ENCODE measurements at places on chromosomes 12 and 14.
A peak's percentile ranks its signal among the peaks of the same experiment; 100 is the strongest.

GRCh38 chr14:21686468-21686867 lies 12.8 kb upstream of the OR4E1 start:
- no peak for DNase-seq

- no peak for DNase-seq
Observed at GRCh38 chr12:51851413-51852124, 3.1 kb upstream of the FIGNL2 start.

- DNase-seq: no peak
Observed at GRCh38 chr12:26871985-26872384, 39.0 kb upstream of the ITPR2 start.

- DNase-seq: no peak
Observed at GRCh38 chr12:24044941-24045703, 95.7 kb upstream of the SOX5 start.

- DNase-seq: no peak
Observed at GRCh38 chr12:56118688-56119357, 757 bp downstream of the ZC3H10 start.

GRCh38 chr12:11981121-11981733 lies 89.5 kb upstream of the BCL2L14 start:
- no peak for DNase-seq

DNA sequence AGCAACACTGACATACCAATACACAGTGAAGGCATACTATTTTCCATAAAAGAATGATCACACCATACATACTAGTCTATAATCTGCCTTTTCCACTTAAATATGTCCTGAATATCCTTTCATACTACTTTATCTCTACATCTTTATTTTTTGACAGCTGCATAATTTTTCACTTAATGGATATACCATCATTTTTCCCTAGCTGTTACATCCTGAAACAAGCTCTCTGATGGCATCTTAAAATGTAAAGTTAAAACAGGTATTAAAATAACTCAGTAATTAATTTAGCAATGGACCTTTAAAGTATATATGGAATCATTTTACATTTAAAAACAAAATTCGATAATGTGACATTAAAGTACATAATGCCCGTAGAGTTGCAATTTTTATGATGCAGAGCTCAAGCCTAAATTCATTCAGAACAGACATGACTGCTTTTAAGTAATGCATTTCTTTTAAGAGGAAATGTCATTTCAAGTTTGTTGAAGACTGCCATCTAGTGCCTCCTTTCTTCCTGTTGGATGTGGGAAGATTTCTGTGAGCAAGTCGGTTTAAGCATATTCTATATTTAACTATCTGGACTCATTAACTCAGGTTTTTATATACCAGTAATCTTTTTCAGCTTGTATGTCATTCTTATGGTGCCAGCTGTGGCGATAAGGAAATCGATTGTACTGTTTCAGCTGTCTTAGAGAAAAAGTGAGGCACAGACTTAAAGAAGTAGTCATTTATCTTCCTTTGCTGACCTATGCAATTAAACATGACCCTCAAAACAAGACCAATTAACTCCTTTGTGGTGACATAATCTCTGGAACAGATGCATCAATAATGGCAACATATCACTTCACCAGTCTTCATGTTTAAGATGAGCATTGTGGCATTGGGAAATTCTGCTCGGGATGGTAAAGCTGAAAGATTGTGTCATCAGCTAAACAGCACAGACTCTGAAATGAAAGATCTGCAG lies 20.3 kb downstream of the PRICKLE1 start:
- peak; percentile 4 for DNase-seq

- no peak for DNase-seq
Observed at GRCh38 chr14:71403656-71404055, 496.4 kb downstream of the PCNX1 start.

DNA sequence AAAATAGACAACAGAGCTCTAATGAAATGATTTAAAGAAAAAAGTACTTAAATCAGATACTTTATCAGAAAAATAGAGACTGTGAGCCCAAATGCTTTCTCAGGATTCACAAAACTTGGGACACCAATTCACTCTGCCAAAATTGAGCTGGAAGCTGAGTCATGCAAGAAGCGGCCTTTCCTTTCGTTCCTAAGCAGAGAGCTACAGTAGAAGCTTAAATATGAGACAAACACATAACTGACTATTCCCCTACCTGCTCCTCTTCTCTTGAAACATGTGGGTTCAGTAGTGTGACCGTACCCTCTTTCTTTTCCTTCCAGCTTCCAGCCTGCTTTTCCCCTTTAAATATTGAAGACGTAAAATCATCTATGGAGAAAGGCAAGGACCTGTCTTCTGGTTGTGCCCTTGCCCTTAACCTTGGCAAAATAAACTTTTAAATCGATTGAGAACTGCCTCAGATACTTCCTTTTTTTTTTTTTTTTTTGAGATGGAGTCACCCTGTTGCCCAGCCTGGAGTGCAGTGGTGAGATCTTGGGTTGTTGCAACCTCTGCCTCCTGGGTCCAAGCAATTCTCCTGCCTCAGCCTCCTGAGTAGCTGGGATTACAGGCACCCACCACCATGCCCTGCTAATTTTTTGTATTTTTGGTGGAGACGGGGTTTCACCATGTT lies 4.4 kb upstream of the SDS start:
- DNase-seq: no peak

GRCh38 chr14:82046512-82047226 lies 513.0 kb upstream of the SEL1L start:
- DNase-seq: no peak

DNA sequence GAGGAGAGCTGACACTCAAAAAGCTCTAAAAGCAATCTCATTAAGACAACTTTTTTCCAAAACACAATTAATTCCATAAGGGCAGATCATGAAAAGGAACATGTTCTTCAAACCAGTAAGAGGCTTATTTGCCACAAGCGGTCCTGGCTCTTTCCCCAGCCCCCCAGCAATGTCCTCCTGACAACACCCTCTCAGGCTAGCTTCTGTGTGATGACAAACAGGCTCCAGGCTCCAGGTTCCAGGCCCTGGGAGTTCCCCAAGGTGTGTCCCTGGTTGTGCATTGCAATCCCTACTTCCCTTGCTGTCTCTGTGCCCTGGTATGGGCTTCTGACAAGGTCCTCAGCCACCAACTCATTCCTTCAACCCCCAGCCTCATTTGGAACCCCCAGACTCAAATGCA lies 8.9 kb downstream of the HVCN1 start:
- no peak for DNase-seq

DNA sequence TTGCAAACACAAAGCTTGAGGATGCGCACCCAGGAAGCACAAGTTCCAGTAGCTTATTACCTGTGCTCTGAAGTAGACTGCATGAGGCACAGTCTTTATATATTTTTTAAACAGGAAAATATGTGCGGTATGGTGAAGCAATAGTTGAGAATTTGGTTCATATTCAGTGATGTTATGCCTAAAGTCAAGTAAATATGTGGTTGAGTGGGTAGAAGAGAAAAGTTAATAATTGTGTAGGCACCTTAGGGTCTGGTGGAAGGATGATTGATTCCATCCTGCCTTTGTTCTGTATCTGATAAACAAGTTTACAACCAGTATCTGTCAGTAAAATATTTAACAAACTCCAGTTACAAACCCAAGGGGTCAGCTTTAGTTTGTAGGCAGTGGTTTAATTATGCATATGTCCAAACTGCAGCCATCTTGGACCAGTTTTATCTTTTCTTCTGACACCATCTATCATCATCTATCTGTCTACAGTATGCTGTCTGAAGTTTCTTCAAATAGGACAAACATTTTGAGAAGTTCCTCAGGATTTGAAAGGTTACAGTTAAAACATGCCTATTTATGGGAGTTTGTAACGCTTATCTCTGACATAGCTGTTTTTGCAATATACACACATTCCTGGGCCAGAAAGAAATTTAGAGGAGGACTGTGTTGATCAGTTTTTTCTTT lies 10.8 kb downstream of the SINHCAF start:
- no peak for DNase-seq

DNA sequence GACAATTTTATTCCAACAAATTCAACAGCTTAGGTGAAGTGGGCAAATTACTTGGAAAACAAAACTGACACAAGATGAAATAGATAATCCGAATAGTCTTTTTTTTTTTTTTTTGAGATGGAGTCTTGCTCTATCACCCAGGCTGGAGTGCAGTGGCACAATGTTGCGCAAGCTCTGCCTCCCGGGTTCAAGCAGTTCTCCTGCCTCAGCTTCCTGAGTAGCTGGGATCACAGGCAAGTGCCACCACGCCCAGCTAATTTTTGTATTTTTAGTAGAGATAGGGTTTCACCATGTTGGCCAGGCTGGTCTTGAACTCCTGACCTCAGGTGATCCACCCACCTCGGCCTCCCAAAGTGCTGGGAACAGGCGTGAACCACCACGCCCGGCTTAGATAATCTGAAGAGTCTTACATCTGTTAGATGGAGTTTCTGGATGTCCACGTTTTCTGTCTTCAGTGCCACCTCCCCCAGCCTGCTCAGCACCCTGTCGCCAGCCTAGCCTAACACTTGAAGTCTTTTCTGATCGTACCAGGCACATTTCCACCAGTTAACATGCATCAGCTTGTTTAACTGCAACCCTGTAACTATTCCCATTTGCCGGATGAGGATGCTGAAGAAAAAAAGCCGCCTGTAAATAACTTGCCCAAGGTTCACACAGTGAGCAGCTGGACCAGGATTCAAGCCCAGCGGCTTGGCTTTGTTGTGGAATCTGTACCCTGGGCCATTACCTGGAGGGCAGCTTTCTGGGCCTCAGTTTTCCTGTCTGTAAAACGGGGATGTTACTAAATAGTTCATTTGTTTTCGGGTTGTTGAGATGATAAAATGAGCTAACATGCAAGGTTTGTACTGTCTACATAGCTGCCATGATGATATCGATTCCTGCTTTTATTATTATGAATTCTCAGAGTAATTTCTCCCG lies 26.4 kb downstream of the FBRSL1 start:
- no peak for DNase-seq

DNA sequence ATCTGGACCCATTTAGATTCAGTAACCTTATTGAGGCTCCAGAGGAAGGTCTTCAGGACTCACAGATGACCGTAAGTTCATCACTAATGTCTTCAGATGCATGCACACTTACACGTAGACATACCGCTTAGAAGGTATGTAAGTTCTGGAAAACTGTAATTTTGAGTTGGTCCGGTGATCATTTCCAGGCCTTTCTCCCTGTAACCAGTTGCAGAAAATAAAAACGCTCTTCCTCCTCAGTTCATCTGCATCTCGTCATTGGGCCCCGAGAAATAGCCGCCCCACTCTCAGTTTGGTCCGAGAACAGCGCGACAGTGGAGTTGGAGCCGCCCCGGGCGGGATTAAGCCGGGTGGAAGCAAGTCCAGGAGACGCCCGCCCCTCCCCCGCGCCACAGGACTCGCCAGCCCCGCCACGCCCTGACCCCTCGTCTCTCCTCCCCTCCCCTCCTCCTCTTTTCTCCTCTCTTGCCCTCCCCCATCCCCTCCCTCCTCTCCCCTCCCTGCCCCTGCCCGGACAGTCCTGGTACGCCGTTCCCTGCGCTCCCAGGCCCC lies 83.7 kb downstream of the TNFAIP2 start:
- DNase-seq: no peak

- no peak for DNase-seq
Observed at GRCh38 chr12:49098035-49098451, 3.4 kb upstream of the DHH start.

- DNase-seq: no peak
Observed at GRCh38 chr14:80264702-80265101, 53.4 kb upstream of the DIO2 start.

- no peak for DNase-seq
Observed at GRCh38 chr12:132622437-132623071, 4.0 kb downstream of the P2RX2 start.

GRCh38 chr12:108432423-108433121 lies 82.5 kb upstream of the FICD start:
- no peak for DNase-seq

DNA sequence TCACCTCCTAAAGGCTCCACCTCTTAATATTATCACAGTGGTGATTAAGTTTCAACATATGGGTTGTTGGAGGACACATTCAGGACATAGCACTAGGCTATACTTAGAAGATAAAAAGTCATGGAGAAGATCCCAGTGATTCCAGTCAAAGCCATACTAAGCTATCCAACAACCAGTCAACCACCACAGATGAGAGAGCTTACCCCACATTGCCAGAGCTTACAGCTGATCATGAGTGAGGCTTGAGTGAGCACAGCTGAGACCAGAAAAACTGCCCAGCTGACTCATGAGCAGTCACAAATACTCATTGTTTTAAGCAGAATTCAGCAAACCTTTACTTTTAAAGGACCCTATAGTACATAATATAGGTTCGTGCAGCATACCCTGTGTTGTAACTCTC lies 85.1 kb downstream of the DRAM1 start:
- no peak for DNase-seq

GRCh38 chr12:27539191-27539631 lies 15.2 kb downstream of the PPFIBP1 start:
- DNase-seq: no peak

DNA sequence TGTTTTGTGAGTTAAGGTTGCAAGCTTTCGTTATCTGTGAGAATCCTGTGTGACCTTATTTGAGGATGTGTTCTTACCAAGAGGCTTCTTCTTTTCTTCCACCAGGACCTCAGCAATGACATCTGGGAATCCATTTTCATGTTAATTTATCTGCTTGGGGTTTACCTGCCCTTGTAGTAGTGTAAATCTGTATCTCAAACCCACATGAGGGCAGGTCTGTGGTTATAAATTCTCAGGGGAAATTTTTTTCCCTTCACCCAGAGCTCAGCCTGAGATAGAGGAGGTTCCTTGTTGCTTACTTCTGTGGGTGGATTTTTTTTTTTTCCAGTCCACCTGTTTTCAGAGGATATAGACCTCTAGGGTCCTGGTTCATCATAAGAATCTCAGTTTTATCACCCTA lies 70.8 kb downstream of the AKAP6 start:
- DNase-seq: no peak

DNA sequence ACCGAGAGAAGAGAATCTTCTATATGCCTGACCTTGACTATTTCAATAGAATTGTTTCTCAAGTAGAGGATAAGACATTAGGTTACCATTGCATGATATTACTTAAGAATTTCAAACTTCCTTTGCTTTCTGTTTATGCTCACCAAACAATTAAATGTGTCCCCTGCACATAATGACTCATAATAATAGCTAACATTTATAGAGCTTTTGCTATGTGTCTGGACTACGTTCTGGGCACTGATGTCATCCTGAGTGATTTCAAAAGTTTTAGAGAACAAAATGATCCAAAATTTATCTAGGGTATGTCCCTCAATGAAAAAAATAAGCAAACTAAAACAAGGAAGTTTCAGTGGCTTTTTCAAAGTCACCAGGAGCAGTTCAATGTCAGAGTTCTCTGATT lies 38.8 kb downstream of the SLC15A5 start:
- no peak for DNase-seq

- DNase-seq: no peak
Observed at GRCh38 chr14:71714225-71714624, 218.0 kb upstream of the RGS6 start.

GRCh38 chr12:71871116-71871515 lies 31.6 kb downstream of the TBC1D15 start:
- no peak for DNase-seq

- DNase-seq: peak; percentile 31
Observed at GRCh38 chr12:52865090-52865944, 16.5 kb upstream of the KRT78 start.

- DNase-seq: no peak
Observed at GRCh38 chr14:55625481-55625880, 45.5 kb downstream of the KTN1 start.

- DNase-seq: no peak
Observed at GRCh38 chr14:65117769-65118745, 15.7 kb upstream of the MAX start.

- no peak for DNase-seq
Observed at GRCh38 chr14:22689199-22689598, 45.0 kb upstream of the OR6J1 start.

All from NCI-H2081 treated with DMSO at 0.1 percent for 48 hours (cell line).